DMS 273 treated with DMSO at 0.1 percent for 48 hours (cell line): ENCODE measurements at places on chromosomes 6 and 20.

DNA sequence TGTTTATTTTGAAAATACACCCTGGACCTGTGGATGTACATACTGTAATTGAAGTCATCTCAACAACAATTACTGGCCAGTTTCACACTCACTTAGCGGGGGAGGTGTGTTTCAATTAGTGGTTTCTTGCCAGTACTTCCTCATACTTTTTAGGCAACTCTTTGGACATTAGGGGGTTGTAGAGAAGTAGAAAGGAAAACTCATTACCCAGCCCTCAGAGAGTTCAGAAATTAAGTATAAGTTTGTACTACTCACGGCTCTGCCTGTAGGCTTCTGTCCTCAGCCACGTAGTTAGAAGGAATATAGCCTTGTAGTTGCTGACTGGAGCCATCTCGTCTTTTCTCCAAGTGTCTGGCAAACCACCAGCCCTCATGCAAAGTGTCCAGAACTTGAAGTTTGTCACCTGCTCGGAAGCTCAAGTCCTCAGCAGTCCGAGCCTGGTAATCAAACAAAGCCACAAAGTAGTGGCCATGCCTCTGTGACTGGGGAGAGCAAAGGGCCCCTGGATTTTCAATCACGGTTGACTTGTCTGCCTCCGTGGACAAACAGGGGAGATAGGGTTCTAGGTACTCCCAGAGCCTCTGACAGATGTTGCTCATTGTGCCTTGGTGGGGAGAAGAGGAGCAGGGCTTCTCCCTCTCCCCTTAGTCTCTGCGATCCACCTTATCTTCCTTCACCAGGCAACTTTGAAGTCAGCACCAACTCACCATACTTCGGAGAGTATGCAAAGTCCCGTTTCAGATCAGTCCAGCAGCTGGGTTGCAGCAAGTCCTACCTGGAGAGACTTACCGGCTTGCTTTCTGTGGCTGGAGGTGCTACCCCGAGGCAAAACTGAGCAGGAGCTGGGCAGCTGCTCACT is 749 bp downstream of the FRK start:
- DNase-seq, result no peak

- no peak for DNase-seq
Measured at GRCh38 chr6:31058128-31058894, 48.0 kb downstream of the MUC22 start.

- DNase-seq, result no peak
Measured at GRCh38 chr6:128807577-128807976, 75.4 kb upstream of the LAMA2 start.

DNA sequence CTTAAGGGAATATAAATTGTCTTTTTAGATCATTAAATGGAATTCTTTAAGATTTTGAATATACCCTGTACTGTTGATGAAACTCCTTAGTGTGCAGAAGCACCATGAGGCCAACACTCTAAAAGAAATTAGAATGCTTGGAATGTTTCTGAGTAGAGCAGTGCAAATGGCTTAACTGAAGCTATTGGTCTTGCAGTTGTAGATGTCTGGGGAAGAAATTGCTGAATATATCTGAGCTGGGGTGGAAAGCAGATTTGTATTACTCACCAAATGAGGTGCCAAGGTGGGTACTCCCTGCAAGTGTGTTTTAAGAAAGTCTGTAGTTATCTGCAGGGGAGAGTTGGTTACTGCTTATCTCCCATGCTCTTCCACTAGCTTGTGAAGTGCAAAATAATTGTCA is 119.0 kb downstream of the ADGRG6 start:
- DNase-seq, result no peak

DNA sequence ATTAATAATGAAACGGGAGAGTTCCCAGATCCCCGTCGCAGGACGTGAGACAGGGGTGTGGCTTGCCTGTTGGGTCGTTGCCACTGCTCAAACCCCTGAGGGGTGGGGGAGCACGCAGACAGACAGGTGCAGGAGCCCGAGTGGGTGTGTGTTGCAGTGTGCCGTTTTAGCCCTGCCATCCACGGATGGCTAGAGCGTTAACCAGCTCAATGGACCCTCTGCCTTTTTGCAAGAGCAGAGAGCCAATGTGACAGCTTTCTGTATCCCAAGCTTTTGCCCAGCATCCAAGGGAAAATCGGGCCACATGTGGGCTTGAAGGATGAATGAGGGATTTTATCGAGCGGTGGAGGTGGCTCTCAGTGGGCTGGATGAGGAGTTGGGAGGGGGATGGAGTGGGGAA is 237.9 kb downstream of the TSHZ2 start:
- no peak for DNase-seq

DNA sequence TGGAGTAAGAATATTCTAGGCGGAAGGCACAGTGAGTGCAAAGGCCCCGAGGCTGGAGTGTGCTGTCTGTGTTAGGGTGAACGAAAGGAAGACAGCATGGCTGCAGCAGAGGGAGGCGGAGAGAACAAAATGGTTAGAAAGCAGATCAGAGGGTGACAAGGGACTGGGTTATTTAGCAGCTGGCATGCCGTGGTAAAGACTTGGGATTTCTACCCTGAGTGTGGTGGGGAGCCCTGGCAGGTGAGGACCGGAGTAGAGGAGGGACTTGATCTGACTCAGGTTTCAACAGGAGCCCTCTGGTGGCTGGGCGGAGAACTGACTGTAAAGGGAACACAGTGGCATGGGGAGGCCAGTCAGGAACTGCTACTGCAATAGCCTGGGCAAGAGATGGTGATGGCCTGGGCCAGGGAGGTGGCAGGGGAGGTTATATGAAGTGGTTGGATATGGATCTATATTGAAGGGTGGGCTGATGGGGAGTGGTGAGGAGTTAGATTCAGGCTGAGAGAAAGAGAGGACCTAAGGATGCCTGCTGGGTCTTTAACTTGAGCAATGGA is 38.0 kb downstream of the PIM1 start:
- peak; percentile 29 for DNase-seq

DNA sequence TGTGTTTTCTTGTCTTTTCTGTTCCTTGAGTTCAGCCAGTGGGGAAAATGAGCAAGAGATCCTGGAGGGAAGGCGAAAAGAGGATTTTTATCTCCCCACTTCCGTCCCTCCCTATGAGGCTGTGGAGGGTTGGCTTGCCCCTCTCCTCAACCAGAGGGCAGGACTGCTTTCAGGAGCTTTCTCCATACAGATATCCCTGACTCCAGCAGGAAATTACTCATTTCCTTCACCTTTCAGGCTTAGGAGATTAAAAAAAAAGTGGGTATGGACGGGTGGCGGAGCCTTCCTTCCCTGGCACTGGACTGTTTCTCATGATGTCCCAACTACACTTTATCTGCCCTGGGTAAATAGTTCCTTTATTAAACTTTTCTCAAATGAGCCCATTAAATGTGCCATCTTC is 241.2 kb downstream of the FRK start:
- DNase-seq, result no peak

- DNase-seq, result no peak
Measured at GRCh38 chr20:14889496-14890255, 552.3 kb upstream of the FLRT3 start.

- no peak for DNase-seq
Measured at GRCh38 chr6:51342393-51342792, 523.7 kb downstream of the TFAP2B start.

GRCh38 chr6:34237316-34237721 is 646 bp downstream of the HMGA1 start:
- no peak for DNase-seq

DNA sequence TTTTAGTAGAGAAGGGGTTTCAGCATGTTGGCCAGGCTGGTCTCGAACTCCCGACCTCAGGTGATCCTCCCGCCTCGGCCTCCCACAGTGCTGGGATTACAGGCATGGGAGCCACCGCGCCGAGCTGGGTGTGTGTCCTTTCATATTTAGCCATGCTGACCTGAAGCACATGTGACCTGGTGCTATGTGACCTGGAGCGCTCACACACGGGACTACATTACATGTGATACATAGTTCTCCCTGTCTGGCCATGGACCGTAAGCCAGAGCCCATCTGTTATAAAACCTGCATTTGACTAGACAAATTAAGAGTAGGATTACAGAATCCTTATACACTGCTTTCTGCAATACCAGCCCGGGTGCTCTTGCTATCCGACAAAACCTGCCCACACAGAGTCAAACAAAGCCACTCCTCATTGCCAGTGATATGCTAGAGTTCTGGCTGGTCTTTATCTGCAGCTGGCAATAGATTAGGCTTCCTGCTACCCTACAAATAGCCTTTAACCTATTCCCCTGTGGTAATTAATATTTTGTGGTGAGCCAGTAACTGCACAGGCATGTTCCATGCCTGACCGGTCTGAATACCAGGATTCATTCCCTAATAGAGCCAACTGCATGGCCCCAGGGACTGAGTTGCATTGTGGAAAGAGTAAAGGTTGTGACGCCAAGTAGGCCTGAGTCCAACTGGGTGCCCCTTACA is 26.3 kb upstream of the FAM50B start:
- DNase-seq, result no peak

- DNase-seq, result no peak
Measured at GRCh38 chr6:17845598-17845997, 138.9 kb upstream of the NUP153 start.

- DNase-seq, result no peak
Measured at GRCh38 chr6:15936503-15936902, 192.4 kb upstream of the MYLIP start.

GRCh38 chr6:5143634-5144311 is 58.6 kb downstream of the PPP1R3G start:
- DNase-seq, result peak; percentile 28

GRCh38 chr20:10927936-10928840 is 254.4 kb upstream of the JAG1 start:
- DNase-seq, result no peak

DNA sequence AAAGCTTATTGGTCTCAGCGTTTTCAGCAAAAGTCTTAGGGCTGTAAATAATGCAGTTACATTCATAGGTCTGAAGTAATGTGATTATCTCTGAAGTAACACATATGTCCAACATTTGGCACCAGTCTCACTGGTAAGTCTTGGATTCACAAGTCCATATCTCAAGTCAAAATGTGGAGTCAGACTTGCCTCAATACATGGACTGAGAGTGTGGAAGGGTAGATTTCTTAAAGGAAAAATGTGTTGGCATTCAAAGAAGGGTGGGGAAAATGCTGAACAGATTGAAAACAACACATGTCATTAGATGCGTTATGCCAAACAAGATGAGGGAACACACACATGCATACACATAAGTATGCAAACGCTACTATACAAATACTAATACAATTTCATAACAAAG is 989.0 kb upstream of the MANEA start:
- DNase-seq, result no peak

- DNase-seq, result no peak
Measured at GRCh38 chr6:164039954-164040375, 625.4 kb downstream of the QKI start.

DNA sequence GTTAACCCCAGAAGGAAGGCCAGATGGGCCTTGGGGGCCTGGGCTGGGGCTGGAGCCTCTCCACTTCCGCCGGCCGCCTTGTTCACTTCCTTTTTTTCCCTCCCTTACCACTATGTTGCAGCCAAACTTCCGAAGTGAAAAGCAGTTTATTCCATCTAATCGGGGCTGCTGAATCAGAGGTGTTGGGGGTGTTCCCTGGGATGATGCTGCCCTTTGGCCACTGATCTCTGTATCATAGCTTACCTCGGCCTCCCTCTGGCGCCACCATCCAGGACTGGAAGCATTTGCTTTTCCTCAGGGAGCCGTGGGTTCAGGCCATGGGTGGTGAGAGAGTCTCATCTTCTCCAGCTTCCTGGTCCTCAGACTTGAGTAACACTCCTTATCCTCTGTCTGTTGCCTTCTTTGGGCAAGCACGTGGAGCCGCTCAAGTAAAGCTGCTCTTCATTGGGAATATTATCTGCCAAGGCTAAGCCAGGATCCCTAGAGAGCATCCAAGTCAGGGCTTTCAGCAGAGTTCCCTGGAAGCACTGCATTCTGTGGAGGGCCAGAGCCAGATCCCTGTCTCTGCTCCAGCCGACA is 39.6 kb downstream of the SLX4IP start:
- no peak for DNase-seq

- no peak for DNase-seq
Measured at GRCh38 chr6:29419516-29419915, 4.8 kb downstream of the OR12D1 start.

DNA sequence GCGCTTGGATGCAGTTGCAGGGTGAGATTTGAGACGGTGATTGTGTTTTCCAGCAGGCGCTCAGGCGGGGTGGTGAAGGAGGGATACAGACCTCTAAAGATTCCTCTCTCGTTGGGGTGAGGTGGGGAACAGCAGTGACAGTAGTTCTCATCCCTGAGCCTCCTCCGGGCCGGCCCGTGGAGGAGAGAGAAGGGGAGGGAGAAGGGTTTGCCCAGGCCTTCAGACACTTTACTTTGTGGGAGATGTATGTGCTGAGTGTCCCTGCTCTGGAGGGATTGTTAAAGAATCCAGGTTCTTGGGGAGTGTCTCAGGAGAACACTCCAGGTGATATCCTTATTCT is 41.0 kb downstream of the PSMB9 start:
- DNase-seq, result no peak

DNA sequence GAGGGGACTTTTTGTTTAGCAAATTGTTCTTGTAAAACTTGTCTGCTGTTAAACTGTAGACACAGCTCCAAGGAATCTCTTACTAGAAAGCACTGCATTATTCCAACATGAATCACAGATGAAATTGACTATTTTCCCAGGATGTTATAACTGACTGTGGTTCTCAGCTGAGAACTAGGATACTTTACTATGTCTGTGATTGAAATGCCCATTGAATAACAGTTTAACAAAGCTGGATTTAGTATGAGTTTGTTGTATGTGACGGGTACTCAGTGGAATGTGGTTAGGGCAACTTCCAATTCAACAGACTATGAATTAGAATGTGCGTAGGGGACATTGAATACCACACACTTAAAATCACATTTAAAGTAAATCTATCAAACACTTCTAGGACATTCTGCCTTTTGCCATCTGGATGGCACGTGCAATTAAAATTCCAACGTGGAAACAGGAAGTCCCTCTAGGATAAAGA is 193.4 kb upstream of the PREP start:
- no peak for DNase-seq

DNA sequence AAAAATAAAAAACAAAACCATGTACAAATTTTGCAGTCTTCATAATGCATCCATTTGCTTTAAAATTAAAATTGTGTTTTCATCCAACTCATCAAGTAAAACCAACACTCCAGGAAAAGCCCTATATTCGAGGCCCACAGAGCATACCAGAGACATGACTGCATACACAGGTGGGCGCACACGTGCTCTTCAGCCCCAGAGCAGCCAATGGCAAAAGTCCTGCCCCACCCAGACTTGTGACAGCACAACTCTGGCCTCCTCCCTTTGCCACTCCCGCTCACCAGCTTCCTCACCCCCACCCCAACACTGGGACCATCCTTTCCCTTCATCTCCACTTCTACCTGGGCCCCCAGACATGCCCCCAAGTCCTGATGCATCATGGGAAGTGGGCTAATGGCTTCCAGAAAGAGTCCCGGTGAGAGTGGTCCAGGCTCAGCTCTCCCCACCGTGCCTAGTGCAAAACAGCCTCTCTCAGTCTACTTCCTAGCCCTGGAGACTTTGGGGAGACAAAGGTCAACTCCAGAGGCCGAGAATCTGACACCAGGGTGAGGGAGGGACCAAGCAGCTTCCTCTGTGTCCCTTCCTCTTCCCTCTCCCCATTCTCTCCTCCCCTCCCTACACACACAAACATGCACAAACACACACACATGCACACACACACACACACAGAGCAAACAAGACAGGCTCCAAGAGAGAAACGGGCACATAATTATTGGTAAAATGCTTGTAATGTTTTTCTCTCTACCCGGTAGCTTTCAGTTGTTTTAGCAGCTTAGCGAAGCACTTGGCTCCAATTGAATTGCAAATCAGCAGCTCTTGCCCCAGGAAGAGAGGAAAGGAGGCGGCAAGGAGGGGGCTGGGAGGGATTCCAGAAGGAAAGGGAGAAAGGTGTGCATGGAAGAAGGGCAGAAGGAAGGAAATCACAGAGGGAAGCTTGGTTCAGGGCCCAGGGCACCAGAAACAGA is 14.3 kb downstream of the GRM4 start:
- no peak for DNase-seq

GRCh38 chr6:144194293-144194810 is 44.0 kb downstream of the STX11 start:
- no peak for DNase-seq
